ENCODE measurements at places on chromosomes 5 and 9. TPM values are rescaled to one million over a fixed set of nuclear protein-coding genes. Genes with fewer than 3 reads are reported as not detected.

DNA sequence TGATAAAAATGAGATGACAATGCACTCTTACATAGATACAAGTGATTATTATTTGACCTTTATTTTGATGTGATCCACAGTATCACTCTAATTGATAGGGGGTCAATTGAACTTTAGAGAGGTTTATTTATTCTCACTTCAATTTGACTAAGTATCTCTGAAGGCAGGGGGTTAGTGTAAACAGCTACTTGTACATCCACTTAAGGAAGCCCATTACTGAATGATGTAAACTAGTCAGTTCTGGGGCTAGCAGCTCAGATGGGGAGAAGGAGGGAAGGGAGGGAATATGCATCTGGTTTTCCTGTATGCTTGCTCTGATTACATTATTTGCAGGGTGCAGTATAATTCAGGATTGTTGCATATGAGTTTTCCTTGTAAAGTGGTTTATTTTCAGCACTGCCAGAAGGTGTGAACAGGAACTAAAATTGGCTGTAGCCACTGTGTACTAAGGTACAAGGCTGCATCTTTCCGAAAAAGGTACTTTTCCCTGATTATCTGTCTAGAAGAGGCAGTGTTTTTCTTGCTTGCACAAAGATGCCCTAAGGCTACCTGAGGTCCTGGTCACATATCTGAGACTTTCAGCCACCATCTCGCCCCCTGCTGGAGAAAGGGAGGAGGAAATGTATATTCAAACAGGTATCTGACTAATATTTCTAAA, 51.2 kb downstream of the MRPS27 start:
- DNase-seq = no peak
- H3K4me1 ChIP-seq = no peaks in the 10 kb centered on the region
- no peak overlapping the region for H3K4me3 ChIP-seq
- no peak overlapping the region for H3K27ac ChIP-seq
- no peaks in the 10 kb centered on the region for H3K27me3 ChIP-seq

GRCh38 chr9:78860801-78861475, 564.0 kb downstream of the PSAT1 start:
- DNase-seq = no peak
- H3K4me3 ChIP-seq = no peak overlapping the region
- no peaks in the 10 kb centered on the region for H3K27me3 ChIP-seq
- no peaks in the 10 kb centered on the region for H3K4me1 ChIP-seq
- no peaks in the 10 kb centered on the region for H3K36me3 ChIP-seq

PDE4D gene
- total RNA-seq = 54.5 TPM

TAF11L10 gene
- not detected for total RNA-seq

ACER2 gene
- total RNA-seq = 8.1 TPM

EGFL7 gene
- 105 TPM for total RNA-seq

DNA sequence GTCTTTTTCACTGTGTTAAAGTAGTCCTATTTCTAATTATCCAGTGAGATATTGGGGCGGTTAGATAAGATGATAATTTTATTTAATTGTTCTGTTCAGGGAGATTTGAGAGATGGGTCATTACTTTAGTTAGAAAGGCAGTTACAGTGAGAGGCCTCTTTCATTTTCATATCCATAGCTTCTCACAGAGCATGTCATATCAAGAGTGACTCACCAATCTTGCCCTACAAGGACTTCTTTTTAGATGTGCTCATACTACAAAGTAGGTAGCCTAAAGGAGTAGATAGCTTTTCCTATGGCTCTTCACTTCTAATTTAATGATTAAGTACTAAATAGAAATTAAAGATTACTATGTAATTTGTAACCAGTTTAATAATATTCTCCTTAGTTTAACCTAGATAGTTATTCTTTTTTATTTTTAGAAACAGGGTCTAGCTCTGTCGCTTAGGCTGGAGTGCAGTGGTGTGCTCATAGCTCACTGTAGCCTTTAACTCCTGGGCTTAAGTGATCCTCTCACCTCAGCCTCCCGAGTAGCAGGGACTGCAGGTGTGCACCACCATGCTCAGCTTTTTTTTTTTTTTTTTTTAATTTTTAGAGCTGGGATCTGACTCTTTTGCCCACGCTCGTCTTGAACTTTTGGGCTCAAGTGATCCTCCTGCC, 71.0 kb downstream of the FER start:
- no peaks in the 10 kb centered on the region for H3K27me3 ChIP-seq
- no peak overlapping the region for H3K4me3 ChIP-seq
- no peak for DNase-seq
- no peak overlapping the region for H3K27ac ChIP-seq
- no peaks in the 10 kb centered on the region for H3K4me1 ChIP-seq
- H3K36me3 ChIP-seq = no peaks in the 10 kb centered on the region

DOK3 gene
- 90.5 TPM for total RNA-seq

TAF11L4 gene
- total RNA-seq = not detected

DNA sequence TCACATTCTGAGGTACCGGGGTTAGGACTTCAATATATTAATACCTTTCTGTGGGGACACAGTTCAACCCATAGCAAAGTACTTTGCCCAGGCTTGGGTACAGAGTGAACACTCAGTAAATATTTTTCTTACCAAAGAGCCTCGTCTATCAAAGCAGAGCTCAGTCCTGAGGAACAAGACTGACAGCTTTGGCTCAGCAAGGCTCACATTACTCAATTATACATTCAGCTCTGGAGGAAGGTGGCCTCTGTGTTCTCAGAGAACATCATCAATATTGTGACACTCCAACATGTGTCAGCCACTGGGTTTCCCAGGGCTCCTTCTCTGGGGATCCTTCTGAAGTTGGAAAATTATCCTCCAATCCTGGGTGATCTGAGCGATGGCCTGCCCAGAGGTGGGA, 186.4 kb downstream of the NMUR2 start:
- H3K36me3 ChIP-seq = no peaks in the 10 kb centered on the region
- no peaks in the 10 kb centered on the region for H3K27me3 ChIP-seq
- H3K4me3 ChIP-seq = no peak overlapping the region
- H3K4me1 ChIP-seq = no peaks in the 10 kb centered on the region
- DNase-seq = no peak
- H3K27ac ChIP-seq = no peak overlapping the region

DNA sequence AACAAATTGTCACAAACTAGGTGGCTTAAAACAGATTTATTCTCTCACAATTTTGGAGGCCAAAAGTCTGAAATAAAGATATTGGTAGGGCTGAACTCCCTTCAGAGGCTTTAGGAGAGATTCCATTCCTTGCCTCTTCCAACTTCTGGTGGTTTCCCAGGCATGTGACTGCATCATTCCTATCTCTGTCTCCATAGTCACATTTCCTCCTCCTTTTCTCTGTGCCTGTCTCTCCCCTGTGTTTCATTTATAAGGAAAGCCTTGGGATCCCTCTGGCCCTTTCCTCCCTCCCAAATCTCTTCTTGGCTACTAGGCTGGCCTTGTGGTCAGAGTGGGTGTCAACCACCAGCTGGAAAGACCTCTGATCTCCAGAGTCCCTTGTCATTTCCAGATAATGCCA, 78.2 kb downstream of the SNX18 start:
- no peak overlapping the region for H3K4me3 ChIP-seq
- no peak overlapping the region for H3K27ac ChIP-seq
- H3K4me1 ChIP-seq = no peaks in the 10 kb centered on the region

DNA sequence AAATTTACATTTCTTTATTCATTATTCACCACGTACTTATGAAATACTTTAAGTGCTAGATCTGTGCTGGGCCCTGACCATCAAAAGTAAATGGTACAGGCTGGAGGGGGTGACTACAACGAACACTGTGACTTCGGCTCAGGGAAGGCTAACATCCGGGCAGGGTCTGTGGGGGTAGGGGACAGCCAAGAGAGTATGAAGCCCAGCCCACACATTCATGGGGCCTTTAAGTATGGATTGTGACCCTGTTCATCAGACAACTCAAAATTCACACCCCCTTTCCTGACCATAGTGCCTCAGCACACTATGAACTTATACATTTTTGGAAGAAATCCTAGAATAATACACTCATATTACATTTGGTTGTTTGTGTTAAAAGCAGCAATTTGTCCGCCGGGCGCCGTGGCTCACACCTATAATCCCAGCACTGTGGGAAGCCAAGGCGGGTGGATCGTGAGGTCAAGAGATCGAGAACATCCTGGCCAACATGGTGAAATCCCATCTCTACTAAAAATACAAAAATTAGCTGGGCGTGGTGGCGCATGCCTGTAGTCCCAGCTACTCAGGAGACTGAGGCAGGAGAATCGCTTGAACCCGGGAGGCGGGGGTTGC, 33.3 kb downstream of the MORN5 start:
- DNase-seq = no peak
- peaks cover 9% of the 10 kb centered on the region for H3K27me3 ChIP-seq
- no peak overlapping the region for H3K27ac ChIP-seq
- H3K4me1 ChIP-seq = no peaks in the 10 kb centered on the region
- no peak overlapping the region for H3K4me3 ChIP-seq
- no peaks in the 10 kb centered on the region for H3K36me3 ChIP-seq

CDC25C gene
- 0.34 TPM for total RNA-seq

DMRT2 gene
- 0.76 TPM for total RNA-seq

DNA sequence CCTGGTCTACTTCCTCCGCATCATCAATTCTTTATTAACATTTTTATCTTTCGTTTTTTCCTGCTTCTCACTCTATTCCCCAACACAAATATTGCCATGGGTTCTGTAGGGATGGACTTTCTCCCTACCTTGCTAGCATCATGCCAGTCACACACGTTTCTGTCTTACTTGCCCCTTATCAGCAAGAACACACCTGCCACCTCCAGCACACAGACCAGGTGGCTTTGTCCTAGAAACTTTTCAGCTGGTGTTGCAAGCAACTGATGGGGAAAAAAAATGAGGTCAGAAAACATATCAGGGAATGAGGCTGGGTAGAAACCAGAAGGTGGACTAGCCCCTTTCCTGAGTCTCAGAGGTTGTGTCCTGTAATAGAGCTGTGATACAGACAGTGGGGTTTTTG, 5.8 kb downstream of the SH3RF2 start:
- no peaks in the 10 kb centered on the region for H3K4me1 ChIP-seq
- no peaks in the 10 kb centered on the region for H3K36me3 ChIP-seq
- no peak for DNase-seq
- H3K27me3 ChIP-seq = no peaks in the 10 kb centered on the region

- no peak for DNase-seq
- no peak overlapping the region for H3K27ac ChIP-seq
- H3K4me3 ChIP-seq = no peak overlapping the region
- H3K27me3 ChIP-seq = no peaks in the 10 kb centered on the region
- H3K36me3 ChIP-seq = no peaks in the 10 kb centered on the region
- H3K4me1 ChIP-seq = no peaks in the 10 kb centered on the region
Observed at GRCh38 chr9:70696694-70697335, 282.4 kb upstream of the KLF9 start.

STPG3 gene
- total RNA-seq = not detected

- H3K4me1 ChIP-seq = peaks cover 13% of the 10 kb centered on the region
- H3K27me3 ChIP-seq = peaks cover 3% of the 10 kb centered on the region
- no peak overlapping the region for H3K4me3 ChIP-seq
- H3K27ac ChIP-seq = no peak overlapping the region
Observed at GRCh38 chr5:1793966-1794900, 5.4 kb downstream of the MRPL36 start.

PCDHA11 gene
- total RNA-seq = 1.5 TPM

STXBP1 gene
- total RNA-seq = 76.7 TPM

GRCh38 chr9:128943832-128944620, 3.4 kb downstream of the DOLK start:
- peaks cover 21% of the 10 kb centered on the region for H3K4me1 ChIP-seq
- peak overlapping the region; percentile 46 for H3K27ac ChIP-seq
- H3K27me3 ChIP-seq = no peaks in the 10 kb centered on the region
- H3K36me3 ChIP-seq = peaks cover 5% of the 10 kb centered on the region
- no peak for DNase-seq

KIAA1958 gene
- total RNA-seq = 10.5 TPM

SNCB gene
- not detected for total RNA-seq

IQGAP2 gene
- total RNA-seq = 29.1 TPM

DNA sequence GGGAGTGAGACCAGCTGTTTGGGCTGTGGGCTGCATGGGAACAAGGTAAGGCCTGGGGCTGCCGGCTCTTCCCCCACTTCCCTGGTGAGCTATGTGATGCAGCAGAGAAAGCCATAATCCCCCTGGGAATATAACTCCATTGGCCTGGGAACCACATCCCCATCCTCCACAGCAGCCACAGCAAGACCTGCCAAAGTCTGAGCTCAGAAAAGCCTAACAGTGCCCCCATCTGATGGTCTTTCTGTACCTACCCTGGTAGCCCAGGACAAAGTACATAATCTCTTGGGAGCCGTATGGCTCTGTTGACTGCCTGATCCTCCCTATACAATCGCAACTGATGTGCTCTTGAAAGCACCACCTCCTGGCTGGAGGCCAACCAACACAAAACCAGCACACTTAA, 432.6 kb downstream of the CDH18 start:
- H3K4me3 ChIP-seq = no peak overlapping the region
- H3K36me3 ChIP-seq = no peaks in the 10 kb centered on the region
- DNase-seq = no peak
- no peaks in the 10 kb centered on the region for H3K27me3 ChIP-seq
- H3K4me1 ChIP-seq = no peaks in the 10 kb centered on the region

STOM gene
- 496 TPM for total RNA-seq
